ENCODE measurements at places on chromosomes 3 and 15. TPM values are rescaled to one million over a fixed set of nuclear protein-coding genes. Genes with fewer than 3 reads are reported as not detected.

The NR2E3 gene
- total RNA-seq = 0.18 TPM

The ERC2 gene
- total RNA-seq = 0.10 TPM

The ATOSA gene
- total RNA-seq = 10.3 TPM

The ZNF80 gene
- not detected for total RNA-seq

The PSTPIP1 gene
- not detected for total RNA-seq

The PCBP4 gene
- 11.7 TPM for total RNA-seq

The ADPRH gene
- total RNA-seq = 2.9 TPM

The ALCAM gene
- total RNA-seq = 71.1 TPM

The LRRIQ4 gene
- total RNA-seq = not detected

The WNT7A gene
- 0.23 TPM for total RNA-seq
